ENCODE measurements at places on chromosomes 5 and 9.

DNA sequence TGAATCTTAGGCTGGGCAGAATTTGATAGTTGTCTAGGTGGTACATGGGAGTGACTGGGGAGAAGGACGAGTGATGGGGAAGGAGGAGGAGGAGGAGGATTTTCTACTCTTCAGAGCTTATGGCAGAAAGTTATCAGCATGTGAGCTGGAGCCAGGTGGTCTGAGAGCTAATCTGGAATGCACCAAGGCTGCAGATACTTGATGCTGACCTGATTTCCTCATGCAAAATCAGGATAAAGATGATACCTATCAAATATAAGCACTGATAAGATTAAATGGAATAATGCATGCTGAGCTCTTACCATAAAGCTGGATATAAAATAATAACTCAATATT is 250.4 kb downstream of the SEMA5A start:
- DNase-seq, result no peak

DNA sequence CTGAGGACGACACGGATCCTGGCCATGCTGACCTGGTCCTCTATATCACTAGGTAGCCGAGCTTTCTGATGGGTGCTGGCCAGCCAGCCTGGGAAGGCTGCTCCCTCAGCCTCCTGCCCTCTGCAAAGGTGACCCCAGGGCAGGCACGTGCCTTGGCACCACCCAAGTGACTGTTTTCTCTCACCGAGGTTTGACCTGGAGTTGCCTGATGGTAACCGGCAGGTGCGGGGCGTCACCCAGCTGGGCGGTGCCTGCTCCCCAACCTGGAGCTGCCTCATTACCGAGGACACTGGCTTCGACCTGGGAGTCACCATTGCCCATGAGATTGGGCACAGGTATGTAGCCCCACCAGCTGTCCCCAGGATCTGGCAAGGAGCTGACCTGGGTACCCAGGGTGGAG is 3.8 kb downstream of the ADAMTS13 start:
- no peak for DNase-seq

- DNase-seq, result no peak
Observed at GRCh38 chr5:54616031-54616430, 98.5 kb downstream of the SNX18 start.

DNA sequence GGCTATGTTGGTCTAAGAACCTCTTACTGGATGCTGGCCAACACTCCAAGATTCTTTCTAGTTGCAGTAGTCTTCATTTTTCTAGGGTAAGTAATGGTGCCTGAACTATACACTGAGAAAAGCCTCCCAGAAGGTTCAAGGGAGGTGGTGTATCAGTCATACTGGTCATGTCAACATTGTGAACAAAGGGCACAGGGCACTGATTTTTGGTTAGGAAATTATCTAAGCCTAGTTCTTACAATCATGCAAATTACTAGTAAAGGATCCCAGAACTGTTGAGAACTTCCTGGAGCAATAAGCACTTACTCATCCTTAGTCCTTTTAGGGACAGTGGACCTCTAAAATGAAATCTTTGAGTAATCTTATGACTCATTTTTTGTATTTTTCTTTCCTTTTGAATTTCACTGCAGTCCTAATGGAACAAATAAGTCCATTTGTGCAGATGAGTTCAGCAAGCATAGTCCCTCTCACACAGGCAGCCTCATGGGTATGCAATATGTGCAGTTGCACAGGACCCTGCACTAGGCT is 21.1 kb upstream of the CDC42SE2 start:
- DNase-seq, result no peak

- no peak for DNase-seq
Observed at GRCh38 chr9:37408933-37409710, 13.4 kb upstream of the GRHPR start.

DNA sequence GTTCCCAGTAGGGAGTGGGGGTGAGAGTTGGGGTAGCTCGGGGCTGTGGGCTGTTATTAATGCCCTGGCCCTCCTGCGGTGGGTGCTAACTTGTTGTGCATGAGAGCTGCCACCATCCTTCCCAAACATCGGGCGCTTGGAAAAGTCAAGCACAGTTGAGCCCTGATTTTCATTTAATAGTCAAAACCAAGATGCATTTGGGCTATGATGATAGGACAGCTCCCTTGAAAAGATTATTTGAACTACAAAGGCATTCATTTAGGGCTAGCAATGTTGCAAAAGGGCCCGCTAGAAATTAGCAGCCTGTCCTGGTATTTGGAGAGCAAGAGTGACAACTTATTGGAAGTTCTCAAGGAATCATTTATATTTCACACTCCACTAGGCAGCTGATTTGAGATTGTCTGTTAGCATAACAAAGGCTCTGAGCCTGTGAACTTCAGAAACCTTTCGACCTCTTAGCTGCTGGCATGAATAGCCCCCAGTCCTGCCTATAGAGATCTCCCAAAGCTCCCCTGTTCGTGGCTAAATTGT is 128.2 kb upstream of the TMEM161B start:
- DNase-seq, result no peak

DNA sequence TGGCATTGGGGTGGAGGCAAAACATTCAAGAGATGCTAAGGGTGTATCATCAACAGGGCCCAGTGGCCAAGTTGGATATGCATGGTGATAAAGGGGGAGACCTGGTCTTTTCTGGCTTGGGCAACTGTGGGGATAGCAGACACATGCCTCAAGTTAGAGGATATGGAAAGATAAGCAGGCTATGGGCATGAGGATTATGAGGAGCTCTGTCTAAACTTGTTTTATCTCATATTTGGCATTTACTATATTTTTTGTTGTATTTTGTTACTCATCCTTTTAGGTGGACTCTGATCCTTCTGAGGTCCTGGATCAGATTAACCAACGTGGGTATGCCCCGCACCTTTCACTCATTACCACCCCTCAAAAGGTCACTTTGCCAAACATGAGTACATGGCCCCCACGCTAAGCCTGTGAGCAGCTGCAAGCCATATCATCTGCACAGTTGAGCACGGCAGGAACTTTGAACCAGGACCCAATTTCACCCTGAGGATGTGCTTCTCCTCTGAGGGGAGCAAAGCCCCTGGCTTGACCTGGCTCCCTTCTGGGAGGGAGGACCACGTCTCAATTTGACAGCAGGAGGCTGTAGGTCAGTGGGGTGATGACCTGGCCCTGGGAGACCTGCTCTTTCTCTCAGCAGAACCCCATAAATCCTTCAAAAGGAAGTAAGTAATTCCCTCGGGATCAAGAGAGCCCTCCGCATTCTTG is 71.1 kb upstream of the CD180 start:
- DNase-seq, result no peak

DNA sequence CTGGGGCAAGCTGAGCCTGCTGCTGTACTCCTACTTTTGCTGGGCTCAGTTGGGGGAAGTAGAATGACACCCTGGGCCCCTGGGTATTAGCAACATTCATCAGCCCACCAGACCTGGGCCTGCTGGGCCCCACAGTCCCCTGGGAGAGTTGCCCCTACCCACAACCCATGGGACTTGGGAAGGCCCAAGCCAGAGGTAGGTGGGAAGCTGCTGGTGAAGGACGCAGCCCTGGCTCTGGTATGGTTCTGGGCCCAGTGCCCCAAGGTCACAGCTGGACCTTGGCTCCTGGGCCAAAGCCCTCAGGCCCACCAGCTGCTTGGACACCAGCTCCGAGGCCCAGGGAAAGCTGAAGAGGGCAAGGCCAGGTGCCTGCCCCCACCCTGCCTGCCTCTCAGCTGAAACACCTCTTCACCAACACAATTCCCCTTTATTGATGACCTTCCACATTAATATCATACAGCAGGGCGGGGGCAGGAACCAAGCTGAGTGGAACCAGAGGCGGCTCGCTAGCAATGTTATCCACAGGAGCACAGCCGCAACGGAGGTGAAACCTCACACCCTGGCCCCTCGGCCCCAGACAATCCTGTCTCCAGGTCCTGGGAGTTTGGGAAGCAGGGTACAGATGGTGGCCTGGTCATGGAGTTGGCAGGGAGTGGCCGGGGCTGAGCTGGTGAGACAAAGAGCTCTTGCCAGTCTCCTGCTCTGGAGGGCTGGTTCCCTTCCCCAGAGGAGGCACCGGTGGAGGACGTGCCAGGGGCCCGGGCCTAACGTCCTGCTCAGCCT is 13.7 kb downstream of the DOLPP1 start:
- DNase-seq, result no peak

GRCh38 chr5:61638476-61638875 is 306.4 kb downstream of the ZSWIM6 start:
- no peak for DNase-seq

- no peak for DNase-seq
Observed at GRCh38 chr9:7324152-7324598, 475.4 kb downstream of the DMAC1 start.

GRCh38 chr9:27538647-27539046 is 9.0 kb upstream of the MOB3B start:
- DNase-seq, result no peak

- no peak for DNase-seq
Observed at GRCh38 chr9:133210609-133211008, 1.6 kb upstream of the OBP2B start.

- no peak for DNase-seq
Observed at GRCh38 chr5:1793966-1794900, 5.4 kb downstream of the MRPL36 start.

DNA sequence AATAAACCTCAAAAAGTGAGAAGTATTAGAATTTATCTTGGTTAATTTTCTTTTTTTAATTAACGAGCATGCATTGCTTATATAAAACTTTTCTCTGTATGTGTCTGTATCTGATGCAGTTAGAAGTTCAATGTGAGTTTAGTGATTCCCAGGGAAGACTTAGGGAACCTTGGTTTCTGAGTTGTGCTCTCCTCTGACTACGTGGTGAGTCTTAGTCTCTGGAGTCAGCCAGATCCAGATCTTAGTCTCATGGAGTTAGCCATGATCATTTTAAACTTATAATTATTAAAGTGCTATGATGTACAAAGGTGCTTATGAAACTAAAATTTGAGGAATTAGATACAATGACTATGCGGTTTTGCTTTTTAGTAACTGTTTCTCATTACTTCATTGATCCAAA is 285.3 kb upstream of the DMRT1 start:
- no peak for DNase-seq

DNA sequence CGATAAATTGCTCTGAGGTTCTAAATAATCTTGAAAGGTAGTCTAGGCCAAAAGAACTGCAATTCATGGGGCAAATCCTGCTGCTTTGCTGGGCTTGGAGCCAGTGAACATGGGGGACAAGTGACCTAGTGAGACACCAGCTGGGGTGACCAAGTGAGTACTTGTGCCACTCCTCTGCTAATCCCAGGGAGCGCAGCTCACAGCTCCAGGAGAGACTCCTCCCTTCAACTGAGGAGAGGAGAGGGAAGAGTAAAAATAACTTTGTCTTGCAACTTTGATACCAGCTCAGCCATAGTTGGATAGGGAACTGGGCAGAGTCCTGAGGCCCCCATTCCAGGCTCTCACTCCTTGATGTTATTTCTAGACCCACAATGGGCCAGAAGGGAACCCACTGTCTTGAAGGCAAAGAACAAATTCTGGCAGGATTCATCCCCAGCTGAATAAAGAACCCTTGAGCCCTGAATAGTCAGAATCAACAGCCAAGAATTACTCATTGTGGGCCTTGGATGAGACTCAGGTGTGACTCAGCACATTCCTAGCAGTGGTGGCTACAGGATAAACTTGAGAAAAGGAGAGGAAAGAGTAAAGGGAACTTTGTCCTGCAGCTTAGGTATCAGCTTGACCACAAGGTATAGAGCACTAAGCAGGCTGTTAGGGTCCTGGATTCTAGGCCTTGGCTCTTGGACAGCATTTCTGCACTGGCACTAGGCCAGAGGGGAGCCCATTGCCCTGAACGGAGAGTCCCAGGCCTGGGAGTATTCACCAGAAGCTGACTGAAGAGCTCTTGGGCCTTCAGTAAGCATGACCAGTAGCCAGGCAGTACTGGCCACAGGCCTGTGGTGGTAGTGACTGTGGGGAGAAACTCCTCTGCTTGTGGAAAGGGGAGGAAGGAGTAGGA is 288.3 kb upstream of the CDH18 start:
- DNase-seq, result no peak
